Muscle of back (tissue), 13 donors: ENCODE measurements at places on chromosomes 3 and 15.

DNA sequence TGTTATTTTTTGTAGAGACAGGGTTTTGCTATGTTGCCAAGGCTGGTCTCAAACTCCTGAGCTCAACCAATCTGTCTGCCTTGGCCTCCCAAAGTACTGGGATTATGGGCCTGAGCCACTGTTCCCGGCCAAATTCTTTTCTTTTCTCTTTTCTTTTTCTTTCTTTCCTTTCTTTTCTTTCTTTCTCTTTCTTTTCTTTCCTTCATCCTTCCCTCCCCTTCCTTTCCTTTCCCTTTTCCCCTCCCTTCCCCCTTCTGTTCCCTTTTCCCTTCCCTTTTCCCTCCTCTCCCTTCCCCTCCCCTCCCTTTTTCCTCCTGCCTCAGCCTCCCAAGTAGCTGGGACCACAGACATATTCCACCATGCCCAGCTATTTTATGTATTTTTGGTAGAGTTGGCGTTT, 3.1 kb upstream of the ARF4 start:
- no peak for DNase-seq

GRCh38 chr15:36594556-36595090, 15.2 kb downstream of the CDIN1 start:
- no peak for DNase-seq

- DNase-seq = no peak
These were observed 10.7 kb downstream of the ITGB5 start for GRCh38 chr3:124876401-124876878.

DNA sequence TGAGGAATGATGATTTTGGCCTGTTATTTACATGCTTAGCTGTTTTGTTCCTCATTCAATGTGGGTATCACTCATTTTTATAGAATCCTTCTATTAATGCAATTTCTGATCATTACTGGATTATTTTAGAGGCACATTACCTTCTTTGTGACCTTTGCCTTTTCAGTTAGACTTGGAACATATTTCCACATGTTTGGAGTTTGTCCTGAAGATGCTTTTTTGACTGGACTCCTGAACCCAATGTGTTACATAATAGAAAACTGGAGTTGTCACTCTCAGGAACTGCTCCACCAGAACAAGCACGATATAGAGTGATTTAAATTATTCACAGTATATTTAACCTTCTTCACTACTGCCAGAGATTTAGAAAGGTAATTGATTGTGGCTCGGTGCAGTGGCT, 59.5 kb downstream of the TP63 start:
- no peak for DNase-seq

GRCh38 chr3:21524133-21524532, 226.9 kb downstream of the ZNF385D start:
- peak; percentile 45 for DNase-seq

- DNase-seq = no peak
These were observed 1191.2 kb downstream of the NSUN3 start for GRCh38 chr3:95254061-95254460.

GRCh38 chr15:58043192-58043903, 22.2 kb downstream of the ALDH1A2 start:
- DNase-seq = no peak

DNA sequence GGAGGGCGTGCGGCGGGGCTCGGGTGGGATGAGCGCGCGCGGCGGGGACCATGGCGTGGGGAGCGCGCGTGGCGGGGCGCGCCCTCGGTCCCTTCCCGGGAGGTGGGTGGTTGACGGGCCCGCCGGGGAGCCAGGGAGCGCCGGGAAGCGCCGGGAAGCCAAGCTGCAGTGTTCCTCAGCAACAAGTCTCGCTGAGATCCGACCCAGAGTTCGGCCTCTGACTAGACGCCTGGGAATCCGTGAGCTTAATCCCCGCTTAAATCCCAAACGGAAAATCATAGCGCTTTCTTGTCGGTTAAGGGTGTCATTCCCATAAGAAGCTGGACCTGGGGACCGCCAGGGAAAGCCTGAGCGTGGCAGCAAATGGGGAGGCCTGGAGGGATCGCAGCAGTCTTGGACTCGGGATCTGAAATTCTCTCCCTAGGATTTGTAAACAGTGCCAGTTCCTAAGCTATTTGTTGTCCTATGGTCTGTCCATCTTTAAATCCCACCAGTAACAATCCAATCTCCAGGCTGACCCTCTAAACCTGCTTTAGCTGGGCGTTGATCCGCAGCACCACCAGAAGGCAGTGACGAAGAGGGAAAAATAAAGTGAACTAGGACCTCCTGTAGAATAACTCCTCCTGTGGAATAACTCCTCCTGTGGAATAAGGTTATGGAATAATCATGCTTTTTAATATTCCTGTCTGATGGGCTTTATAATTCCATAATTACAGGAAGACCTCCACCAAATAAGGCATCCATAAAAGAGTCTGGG, 570 bp upstream of the NEDD4 start:
- DNase-seq = peak; percentile 62

GRCh38 chr3:181578743-181579142, 133.0 kb upstream of the SOX2 start:
- DNase-seq = no peak

DNA sequence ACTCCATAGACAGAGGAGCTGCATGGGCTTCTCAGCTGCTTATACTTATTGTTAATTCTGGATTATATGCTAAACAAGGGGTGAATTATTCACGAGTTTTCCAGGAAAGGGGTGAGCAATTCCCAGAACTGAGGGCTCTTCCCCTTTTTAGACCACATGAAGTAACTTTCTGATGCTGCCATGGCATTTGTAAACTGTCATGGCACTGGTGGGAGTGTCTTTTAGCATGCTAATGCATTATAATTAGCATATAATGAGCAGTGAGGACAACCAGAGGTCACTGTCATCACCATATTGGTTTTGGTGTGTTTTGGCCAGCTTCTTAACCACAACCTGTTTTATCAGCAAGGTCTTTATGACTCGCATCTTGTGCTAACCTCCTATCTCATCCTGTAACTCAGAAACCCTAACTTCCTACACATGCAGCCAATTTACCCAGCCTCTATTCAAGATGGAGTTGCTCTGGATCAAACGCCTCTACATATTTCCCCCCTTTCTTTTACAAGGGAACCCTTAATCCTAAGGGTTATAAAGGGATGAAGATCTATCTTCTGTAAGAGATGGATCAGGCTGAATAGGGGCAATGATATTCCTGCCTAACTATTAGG, 12.1 kb upstream of the DMXL2 start:
- DNase-seq = no peak

DNA sequence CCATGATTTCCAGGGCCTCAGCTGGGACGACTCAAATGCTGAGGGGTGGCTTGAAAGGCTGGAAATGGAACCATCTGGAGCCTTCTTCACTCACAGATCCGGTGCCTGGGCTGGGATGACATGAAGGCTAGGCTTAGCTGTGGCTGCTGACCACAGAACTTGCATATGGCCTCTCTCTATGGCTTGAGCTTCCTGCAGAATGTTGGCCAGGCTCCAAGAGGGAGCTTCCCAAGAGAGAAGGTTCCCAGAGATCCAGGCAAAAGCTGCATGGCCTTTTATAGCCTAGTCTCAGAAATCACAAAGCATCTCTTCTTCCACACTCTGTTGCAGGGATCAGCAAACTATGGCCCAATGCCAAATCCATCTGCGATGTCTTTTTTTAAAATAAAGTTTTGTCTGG, 44.8 kb downstream of the GATM start:
- DNase-seq = peak; percentile 38

GRCh38 chr3:46006238-46007032, 10.8 kb upstream of the FYCO1 start:
- peak; percentile 78 for DNase-seq

GRCh38 chr3:187719628-187720336, 17.4 kb upstream of the RTP2 start:
- no peak for DNase-seq

GRCh38 chr3:53731934-53732624, 114.1 kb downstream of the CHDH start:
- DNase-seq = no peak

DNA sequence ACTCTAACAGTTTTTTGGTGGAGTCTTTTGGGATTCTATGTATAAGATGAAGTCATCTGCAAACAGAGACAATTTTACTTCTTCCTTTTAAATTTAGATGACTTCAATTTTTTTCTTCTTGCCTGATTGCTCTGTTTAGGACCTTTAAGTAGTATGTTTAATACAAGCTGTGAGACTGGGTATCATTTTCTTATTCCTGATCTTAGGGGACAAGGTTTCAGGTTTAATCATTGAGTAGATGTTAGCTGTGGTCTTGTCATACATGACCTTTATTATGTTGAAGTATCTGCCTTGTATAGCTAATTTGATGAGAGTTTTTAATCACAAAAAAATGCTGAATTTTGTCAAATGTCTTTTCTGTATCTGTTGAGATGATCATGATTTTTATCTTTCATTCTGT, 20.6 kb downstream of the GRM2 start:
- DNase-seq = no peak

DNA sequence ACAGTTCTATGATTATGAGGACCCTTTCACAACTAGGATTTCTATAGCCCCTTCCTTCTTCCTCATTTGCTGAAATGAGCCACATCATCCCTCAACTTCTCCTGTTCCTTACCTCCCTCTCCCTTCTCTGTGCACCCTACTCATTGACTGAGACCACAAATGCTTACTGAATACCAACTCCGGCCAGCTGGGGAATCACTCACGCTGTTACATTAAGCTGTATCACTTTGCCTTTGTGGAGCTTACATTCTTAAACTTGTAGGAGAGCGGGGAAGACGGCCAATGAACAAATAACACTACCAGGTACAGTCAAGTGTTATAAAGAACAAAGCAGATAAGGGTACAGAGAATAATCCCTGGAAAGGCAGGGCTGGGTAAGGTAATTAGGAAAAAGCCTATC, 5.7 kb downstream of the SUCLG2 start:
- DNase-seq = no peak

DNA sequence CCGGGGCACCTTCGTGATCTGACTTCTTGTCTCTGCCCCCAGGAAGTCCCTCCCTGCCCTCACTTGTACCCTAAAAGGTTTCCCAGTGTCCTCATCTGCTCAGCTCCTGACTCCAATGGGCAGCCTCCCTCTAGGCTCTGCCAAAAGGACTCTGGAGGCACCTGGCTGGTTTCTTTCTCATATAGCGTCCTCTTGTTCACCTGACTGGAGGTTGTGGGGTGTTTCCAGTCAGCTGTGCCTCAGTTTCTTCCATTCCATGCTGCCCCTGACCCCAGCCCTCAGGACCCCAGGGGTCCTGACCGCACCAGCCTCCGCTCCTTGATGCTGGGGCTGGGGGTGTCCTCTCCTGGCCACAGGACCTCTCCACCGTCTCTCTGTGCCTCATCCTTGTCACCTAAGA, 2.5 kb downstream of the PRR23E start:
- DNase-seq = no peak

GRCh38 chr3:123446210-123446609, 2.7 kb downstream of the ADCY5 start:
- no peak for DNase-seq

GRCh38 chr15:26807517-26808427, 34.9 kb upstream of the GABRB3 start:
- DNase-seq = peak; percentile 5

DNA sequence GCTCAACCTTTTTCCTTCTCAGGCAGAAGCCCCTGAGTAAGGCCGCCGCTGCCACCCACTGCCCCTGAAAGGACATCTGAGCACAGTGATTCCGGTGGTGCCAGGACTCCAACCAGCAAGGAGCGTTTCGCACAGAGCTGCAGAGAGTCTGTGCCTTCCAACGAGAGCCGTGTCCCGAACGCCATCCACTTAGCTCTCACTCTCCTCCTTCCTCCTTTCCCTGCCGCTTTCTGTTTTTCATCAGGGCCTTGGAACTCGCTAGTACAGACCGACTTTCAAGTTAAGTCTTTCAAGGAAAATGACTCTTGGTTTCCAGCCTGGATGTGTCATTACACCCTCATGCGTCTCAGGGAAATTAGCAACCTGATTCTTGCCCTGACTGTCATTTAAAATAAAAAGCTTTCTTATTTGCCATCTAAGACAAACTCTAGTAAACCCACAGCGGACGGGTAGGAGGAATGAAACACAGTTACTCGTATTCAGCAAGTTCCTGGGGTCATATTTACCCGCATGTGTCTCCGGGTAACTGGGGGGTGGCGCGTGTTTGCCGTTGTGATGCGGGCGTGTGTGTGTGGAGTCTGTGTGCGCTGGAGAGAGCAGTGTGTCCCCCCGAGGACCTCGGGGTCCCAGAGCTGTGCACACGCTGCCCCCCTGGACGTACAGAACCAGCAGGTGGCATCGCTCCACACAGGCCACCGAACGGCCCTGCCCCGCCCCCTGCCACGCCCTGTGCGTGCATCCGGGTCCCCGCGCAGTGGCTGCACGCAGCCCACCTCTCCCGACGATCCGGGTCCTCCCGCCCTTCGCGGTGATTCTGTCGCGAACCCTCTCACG, 30.4 kb upstream of the ALDH1A3 start:
- DNase-seq = peak; percentile 49

DNA sequence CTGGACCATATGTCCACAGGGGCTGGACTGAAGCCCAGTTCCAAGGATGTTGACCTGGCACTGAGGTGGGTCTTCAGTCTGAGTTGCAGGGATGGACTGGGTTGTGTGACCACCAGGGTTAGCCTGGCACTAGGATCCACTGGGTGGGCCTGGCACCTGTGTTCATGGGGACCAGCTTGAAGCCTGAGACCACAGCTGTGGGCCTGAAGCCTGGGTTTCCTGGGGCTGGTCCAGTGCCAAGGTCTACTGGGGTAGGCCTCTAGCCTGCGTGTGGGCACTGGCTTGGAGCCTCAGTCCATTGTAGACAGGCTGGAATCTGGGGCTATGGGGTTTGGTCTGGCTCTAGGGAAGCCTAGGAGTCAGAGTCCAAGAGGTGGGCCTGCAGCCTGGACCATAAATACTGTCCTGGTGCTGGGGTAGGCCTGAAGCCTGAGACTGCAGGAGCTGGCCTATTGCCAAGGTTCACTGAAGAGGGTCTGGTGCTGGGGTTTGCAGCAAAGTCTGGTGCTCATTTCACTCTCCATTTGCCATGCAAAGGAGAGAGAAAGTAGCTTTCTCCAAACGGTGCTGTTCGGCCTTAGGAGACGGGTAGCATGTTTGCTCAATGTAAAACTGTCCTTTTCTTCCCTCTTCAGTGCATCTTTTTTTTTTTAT, 51.2 kb upstream of the TBC1D5 start:
- no peak for DNase-seq

- DNase-seq = no peak
These were observed 2.0 kb upstream of the PAK2 start for GRCh38 chr3:196737655-196738054.

GRCh38 chr3:119175872-119176756, 2.7 kb downstream of the UPK1B start:
- DNase-seq = no peak

DNA sequence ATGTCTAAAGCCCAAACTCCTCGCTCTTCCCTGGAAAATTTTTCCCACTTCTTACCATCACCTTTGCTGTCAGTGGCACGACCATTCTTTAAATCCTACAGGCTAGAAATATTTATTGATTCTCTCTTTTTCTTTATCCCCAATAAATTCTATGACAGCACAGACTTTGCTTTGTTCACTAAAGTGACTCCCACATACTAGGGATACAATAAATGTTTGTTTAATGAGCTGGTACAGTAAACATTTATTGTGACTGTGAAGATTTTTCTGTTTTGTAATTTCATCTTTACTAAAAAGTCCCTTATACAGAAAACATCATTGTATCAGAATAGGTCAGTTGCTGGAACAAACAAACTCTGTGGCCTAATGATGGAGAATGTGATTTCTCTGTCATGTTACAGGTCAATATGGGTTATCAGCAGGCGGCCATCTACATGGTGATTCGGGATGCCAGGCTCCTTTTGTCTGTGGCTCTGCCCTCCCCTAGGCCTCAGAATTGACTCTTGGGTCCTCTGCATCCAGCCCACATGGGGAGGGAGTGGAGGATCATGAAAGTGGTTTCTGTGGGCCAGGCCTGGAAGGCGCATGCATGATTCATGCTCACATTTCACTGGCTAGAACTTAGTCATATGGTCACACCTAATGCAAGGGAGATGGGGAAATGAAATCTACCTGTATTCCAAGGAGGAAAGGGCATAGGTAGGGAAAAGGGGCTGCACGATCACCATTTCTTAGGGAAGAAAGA, 22.7 kb upstream of the KNG1 start:
- no peak for DNase-seq
